ENCODE measurements at places on chromosomes 2 and 18. TPM values are rescaled to one million over a fixed set of nuclear protein-coding genes. Genes with fewer than 3 reads are reported as not detected.

The CDH19 gene
- total RNA-seq: not detected

The EIF5B gene
- total RNA-seq: 95.4 TPM

- H3K36me3 ChIP-seq: no peaks in the 10 kb centered on the region
- no peaks in the 10 kb centered on the region for H3K4me1 ChIP-seq
- no peak overlapping the region for H3K4me3 ChIP-seq
- H3K27ac ChIP-seq: no peak overlapping the region
Measured at GRCh38 chr2:79984476-79984875, 320.1 kb downstream of the LRRTM1 start.

DNA sequence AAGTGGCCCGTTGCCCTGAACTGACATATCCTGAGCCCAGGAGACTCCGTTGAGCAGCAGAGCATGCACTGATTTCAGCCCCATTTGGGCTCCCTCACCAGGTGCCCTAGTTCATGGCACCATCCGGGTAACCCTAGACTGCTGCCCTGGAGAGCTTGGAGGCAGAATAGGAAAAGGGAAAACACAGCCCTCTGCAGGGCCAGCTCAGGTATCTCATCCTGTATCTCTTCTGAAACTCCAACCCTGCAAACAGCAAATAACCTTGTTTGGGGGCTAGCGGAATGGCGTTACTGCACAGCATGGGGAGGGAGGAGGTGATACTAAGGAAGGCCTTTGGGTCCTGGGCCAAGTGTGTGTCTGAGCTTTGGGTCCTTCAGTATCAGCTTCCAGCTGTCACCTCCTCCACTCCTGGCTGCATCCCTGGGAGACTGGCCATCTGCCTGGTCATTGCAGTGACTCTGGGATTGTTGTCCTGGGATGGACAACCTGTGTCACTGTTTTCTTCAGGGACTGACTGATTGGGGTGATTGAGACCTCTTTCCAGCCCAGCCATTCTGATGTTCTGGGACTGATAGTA is 233.8 kb upstream of the SKOR2 start:
- H3K4me3 ChIP-seq: no peak overlapping the region
- no peak for DNase-seq
- H3K27ac ChIP-seq: no peak overlapping the region
- peaks cover 8% of the 10 kb centered on the region for H3K27me3 ChIP-seq
- no peaks in the 10 kb centered on the region for H3K4me1 ChIP-seq
- no peaks in the 10 kb centered on the region for H3K36me3 ChIP-seq

GRCh38 chr2:38750011-38750890 is 910 bp downstream of the SRSF7 start:
- peak; percentile 76 for DNase-seq
- peak overlapping the region; percentile 94 for H3K4me3 ChIP-seq
- peaks cover 59% of the 10 kb centered on the region for H3K4me1 ChIP-seq
- H3K27me3 ChIP-seq: no peaks in the 10 kb centered on the region
- peak overlapping the region; percentile 100 for H3K27ac ChIP-seq
- peaks cover 57% of the 10 kb centered on the region for H3K36me3 ChIP-seq

The DPYSL5 gene
- total RNA-seq: 0.07 TPM

DNA sequence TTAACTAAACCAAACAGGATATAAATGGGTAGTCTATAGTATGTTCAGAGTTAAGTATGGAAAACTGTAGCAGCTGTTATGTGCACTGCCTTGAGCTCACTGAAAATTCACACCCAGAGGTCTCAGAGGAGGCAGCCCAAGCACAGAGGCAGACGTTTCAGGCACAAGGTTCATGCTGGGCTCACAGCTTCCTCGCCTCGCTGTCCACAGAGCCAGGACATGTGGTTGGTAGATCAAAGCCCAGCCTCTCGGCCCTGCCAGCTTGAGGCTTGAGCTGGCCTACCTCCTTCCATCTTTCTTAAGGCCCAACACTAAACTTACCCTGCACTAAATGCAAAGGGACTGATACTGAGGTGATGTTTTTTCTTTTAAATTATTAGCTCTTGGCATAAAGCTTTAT is 43.7 kb downstream of the PRELID3A start:
- no peak overlapping the region for H3K4me3 ChIP-seq
- no peaks in the 10 kb centered on the region for H3K4me1 ChIP-seq
- H3K36me3 ChIP-seq: no peaks in the 10 kb centered on the region

The ERCC3 gene
- 49.8 TPM for total RNA-seq

- H3K36me3 ChIP-seq: no peaks in the 10 kb centered on the region
- DNase-seq: no peak
- no peaks in the 10 kb centered on the region for H3K4me1 ChIP-seq
- H3K4me3 ChIP-seq: no peak overlapping the region
- H3K27me3 ChIP-seq: no peaks in the 10 kb centered on the region
Measured at GRCh38 chr2:10221443-10221842, 81.3 kb upstream of the HPCAL1 start.

DNA sequence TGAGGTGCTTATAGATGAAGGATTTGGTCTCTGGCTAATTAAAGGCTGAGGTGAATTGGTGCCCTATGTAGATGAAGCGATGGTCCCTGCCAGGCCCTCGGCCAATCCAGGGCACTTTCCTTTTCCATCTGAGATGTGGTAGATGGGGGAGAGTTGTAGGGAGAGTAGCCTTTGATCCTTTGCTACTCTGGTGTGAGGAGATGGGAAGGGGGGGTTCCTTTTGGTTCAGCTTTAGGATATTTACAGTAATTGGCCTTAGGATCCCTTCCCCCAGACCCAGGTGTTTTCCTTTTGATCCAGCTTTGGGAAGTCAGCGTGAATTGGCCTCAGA is 5.4 kb upstream of the ZC3H8 start:
- H3K4me3 ChIP-seq: no peak overlapping the region
- DNase-seq: no peak
- peaks cover 1% of the 10 kb centered on the region for H3K27me3 ChIP-seq
- H3K36me3 ChIP-seq: no peaks in the 10 kb centered on the region

GRCh38 chr2:9178904-9179571 is 27.6 kb upstream of the ASAP2 start:
- H3K4me1 ChIP-seq: no peaks in the 10 kb centered on the region
- no peak overlapping the region for H3K4me3 ChIP-seq

The RAD51AP2 gene
- not detected for total RNA-seq

DNA sequence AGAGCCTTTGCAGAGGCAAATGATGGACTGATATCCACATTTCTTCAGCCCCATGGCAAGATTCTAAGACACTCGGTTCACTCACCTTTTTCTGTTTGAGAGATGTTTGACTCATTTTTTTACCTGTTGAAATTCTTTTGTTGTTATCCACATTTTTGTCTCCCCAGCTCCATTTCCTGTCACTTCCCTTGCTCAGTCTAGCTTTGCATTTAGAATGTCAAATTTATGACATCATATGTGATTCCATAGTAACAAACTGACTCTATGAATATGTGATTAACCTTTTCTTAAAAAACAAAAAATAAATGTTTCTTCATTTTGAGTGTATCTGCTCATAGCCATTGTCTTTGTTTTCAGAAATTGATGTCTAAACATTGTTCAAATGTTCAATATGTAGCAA is at the start of gene NT5C1B:
Gene NT5C1B, minus strand, starts transcription at position 216 of the 400 bp plus-strand sequence. Its CDS starts 101 bp downstream, at position 115.
- no peaks in the 10 kb centered on the region for H3K27me3 ChIP-seq
- DNase-seq: no peak
- H3K36me3 ChIP-seq: peaks cover 13% of the 10 kb centered on the region
- H3K4me1 ChIP-seq: no peaks in the 10 kb centered on the region

The HIBCH gene
- total RNA-seq: 23.1 TPM

- H3K4me3 ChIP-seq: no peak overlapping the region
- peak; percentile 73 for DNase-seq
- no peaks in the 10 kb centered on the region for H3K36me3 ChIP-seq
- H3K27me3 ChIP-seq: peaks cover 9% of the 10 kb centered on the region
- H3K27ac ChIP-seq: no peak overlapping the region
Measured at GRCh38 chr2:1886405-1886992, 142.2 kb upstream of the PXDN start.

GRCh38 chr18:58362829-58363271 is 266.0 kb downstream of the ALPK2 start:
- no peaks in the 10 kb centered on the region for H3K36me3 ChIP-seq
- H3K27ac ChIP-seq: no peak overlapping the region

DNA sequence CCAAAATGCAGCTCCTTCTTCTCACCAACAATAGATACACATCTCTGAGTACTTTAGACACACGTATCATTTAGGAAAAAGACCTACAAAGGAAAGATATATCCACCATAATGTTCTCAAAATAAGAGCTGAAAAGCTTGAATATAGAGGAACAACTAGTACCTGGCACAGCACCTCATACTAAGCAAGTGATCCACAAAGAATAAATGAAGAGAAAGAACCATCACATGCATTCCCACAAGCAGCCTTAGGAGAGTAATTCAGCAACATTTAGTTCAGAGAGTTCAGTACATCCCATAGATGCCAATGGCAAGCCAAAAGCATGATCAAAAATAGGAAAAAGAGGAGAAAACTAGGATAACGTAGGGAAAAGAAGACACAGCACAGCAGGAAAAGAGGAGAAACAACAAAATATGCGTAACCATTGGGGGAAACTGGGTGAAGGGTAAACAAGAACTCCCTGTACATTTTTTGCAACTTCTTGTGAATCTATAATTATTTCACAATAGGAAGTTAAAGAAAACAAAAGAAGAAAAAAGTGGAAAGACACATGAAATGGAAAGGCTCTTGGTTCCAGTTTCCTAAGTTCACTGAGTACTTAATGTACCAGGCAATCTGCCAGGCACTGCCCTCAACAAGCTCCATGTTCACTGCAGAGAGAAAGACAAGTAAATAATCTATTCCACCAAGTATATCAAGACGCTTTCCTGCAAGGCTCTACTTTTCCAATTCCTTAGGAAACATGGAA is 22.3 kb downstream of the CLASP1 start:
- peaks cover 12% of the 10 kb centered on the region for H3K36me3 ChIP-seq
- no peak overlapping the region for H3K27ac ChIP-seq
- H3K4me3 ChIP-seq: no peak overlapping the region
- no peak for DNase-seq
- no peaks in the 10 kb centered on the region for H3K27me3 ChIP-seq

DNA sequence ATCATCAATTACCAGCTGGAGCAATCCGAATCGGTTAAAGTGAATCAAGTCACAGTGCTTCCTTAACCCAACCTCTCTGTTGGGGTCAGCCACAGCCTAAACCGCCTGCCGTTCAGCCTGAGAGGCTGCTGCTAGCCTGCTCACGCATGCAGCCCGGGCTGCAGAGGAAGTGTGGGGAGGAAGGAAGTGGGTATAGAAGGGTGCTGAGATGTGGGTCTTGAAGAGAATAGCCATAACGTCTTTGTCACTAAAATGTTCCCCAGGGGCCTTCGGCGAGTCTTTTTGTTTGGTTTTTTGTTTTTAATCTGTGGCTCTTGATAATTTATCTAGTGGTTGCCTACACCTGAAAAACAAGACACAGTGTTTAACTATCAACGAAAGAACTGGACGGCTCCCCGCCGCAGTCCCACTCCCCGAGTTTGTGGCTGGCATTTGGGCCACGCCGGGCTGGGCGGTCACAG is 496 bp upstream of the ITGA4 start:
- peak overlapping the region; percentile 89 for H3K27ac ChIP-seq
- peaks cover 50% of the 10 kb centered on the region for H3K4me1 ChIP-seq
- peaks cover 7% of the 10 kb centered on the region for H3K36me3 ChIP-seq
- DNase-seq: peak; percentile 79
- H3K4me3 ChIP-seq: peak overlapping the region; percentile 91

The MRO gene
- not detected for total RNA-seq

The SPDYA gene
- 0.93 TPM for total RNA-seq

The SRD5A2 gene
- total RNA-seq: not detected

DNA sequence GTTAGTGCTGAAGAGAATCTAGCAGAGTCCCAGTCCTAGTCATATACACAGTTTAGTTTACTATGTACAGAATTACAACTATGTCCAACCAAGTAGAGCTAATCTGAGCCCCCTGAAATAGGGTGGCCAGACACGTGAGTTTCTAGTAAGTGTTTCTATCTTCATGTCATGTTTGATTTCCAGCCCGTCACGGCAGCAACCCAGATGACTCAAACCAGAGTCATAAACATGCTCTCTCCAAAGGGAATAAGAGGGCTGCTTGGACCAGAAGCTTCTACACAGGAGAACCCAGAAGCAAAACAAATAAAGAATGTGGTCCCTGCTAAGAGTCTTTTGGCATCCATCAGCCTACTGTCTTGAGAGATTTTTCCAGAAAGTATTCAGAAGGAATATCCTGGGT is 64.9 kb upstream of the WIPF1 start:
- H3K36me3 ChIP-seq: no peaks in the 10 kb centered on the region
- H3K4me1 ChIP-seq: peaks cover 32% of the 10 kb centered on the region
- no peak overlapping the region for H3K4me3 ChIP-seq

GRCh38 chr18:74683573-74683972 is 85.9 kb downstream of the ZNF407 start:
- no peak overlapping the region for H3K27ac ChIP-seq
- peaks cover 22% of the 10 kb centered on the region for H3K4me1 ChIP-seq
- no peak overlapping the region for H3K4me3 ChIP-seq
- H3K27me3 ChIP-seq: no peaks in the 10 kb centered on the region

GRCh38 chr2:41381701-41382100 is 666.1 kb upstream of the PKDCC start:
- H3K4me1 ChIP-seq: no peaks in the 10 kb centered on the region
- H3K27me3 ChIP-seq: no peaks in the 10 kb centered on the region
- no peak overlapping the region for H3K4me3 ChIP-seq
- no peak overlapping the region for H3K27ac ChIP-seq
- no peak for DNase-seq
- H3K36me3 ChIP-seq: no peaks in the 10 kb centered on the region

DNA sequence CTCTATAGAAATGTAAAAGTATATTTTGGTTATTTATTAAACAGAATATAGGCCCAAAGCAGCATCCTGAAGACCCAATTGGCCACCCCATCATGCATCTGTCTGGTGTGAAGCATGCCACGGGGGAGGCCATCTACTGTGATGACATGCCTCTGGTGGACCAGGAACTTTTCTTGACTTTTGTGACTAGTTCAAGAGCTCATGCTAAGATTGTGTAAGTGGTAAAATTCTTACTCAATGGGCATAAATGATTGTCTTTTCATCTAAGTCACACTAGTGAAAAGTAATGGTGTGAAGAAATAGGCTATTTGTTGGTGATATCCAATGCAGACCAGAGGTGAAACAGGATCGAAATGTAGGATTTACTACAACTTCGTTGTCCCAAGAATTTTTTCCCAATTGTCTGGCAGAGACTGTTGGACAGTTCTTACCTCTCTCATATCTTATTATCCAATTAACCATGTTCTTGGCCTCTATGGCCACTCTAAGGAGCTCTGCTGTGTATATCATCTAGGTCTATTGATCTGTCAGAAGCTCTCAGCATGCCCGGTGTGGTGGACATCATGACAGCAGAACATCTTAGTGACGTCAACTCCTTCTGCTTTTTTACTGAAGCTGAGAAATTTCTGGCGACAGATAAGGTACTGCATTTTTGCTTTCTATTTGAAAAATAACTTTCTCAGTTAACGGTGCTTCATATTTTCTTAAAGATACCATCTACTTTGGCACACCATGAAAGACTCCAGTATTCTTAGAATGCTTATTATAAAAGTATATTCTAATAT is 35.0 kb downstream of the AOX1 start:
- H3K36me3 ChIP-seq: no peaks in the 10 kb centered on the region
- no peak overlapping the region for H3K27ac ChIP-seq
- no peak for DNase-seq
- peaks cover 3% of the 10 kb centered on the region for H3K27me3 ChIP-seq
- H3K4me3 ChIP-seq: no peak overlapping the region
- peaks cover 18% of the 10 kb centered on the region for H3K4me1 ChIP-seq

Measured in activated CD4-positive, alpha-beta T cell treated with anti-CD3 and anti-CD28 coated beads for 36 hours (primary cell).